Aorta (tissue), 5 donors: ENCODE measurements at places on chromosomes 7 and 10.
A peak's percentile ranks its signal among the peaks of the same experiment; 100 is the strongest.

DNA sequence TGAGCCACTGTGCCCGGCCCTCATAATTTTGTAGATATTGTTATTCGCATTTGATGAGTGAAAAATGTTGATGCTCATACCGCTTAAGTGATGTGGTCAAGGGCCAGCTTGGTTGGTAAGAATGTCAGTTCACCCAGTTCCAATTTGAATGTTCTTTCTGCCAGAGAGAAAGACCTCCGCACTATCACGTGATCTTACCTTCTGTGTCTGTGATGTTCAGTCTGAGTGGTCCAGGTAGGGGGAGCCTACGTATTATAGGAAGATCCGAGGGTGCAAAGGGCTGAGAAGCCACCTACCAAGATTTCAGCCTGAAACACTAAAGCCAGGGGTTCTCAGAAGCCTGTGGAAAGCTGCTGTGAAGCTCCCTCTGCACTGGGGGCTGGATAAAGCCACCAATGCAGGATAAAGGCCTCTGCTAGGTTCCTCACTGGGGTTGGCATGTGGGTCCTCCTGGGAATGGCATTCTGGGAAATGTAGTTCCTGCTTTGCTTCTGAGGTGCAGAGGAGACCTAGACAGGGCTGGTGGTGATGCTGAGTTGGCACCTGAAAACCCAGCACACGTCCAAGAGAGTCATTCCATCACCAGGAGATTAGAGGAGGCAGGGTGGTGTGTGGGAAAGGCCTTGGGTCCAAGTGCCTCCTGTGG is 64.7 kb upstream of the AOAH start:
- no peak for DNase-seq

DNA sequence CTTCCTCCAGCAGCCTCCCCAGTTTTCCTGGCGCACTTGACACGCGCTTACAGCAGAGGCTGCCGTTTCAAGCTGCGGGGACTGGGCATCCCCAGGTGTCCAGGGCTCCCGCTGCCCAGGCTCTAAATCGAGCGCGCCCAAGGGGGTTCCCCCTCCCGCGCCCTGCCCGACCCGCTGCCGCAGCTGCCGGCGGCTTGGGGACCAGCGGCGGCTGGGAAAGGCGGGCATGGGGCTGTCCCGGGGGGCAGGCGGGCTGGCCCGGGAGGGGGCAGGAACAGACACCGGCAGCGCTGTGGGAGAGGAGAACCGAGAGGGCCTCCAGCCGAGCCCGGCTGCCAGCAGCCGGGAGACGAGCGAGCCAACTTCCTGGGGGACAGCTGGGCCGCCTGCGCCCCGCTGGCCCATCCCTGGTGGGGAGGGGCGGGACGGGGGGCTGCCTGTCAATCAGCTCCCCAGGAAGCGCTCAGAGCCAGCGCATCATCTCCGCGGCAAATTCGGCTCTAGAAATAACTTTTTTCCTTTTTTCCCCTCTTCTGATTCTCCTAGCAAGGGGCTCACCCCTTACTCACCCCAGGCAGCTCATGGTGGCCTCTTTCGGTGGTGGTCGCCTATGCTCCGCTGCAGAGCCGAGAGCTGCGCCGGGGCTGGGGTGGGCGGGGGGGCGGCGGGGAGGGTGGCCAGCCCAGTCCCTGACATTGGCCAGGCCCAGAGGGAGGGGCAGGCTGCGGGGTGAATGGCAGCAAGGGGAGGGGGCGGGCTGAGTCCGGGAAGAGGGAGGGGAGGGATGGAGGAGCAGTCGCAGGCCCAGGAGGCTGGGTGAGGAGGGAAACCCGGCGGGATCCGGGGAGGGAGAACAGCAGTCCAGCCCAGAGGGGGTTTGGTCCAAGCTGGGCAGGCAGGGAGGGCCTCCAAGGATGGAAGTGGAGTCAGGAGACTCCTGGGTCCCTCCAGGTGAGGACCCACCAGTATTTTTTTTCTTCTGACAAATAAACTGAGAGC is 14.7 kb downstream of the GRID2IP start:
- DNase-seq: no peak

DNA sequence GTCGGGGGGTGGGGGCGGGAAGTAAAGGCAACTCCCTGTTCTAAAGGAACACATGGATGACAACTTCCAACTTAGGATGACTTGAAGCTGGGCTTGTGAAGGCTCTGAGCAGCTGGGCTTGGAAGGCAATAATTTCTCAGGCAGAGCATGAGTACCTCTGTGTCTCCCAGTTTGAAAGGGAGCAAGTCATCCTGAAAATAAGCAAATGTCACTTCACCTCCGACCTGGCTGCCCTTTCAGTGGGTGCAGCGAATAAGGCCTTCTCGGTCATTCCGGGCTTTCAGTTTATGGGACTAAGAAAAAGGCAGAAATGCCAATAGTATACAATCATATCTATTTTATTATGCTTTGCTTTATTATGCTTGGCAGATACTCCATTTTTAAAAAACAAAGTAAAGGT is 15.3 kb upstream of the ADAMTS14 start:
- no peak for DNase-seq

DNA sequence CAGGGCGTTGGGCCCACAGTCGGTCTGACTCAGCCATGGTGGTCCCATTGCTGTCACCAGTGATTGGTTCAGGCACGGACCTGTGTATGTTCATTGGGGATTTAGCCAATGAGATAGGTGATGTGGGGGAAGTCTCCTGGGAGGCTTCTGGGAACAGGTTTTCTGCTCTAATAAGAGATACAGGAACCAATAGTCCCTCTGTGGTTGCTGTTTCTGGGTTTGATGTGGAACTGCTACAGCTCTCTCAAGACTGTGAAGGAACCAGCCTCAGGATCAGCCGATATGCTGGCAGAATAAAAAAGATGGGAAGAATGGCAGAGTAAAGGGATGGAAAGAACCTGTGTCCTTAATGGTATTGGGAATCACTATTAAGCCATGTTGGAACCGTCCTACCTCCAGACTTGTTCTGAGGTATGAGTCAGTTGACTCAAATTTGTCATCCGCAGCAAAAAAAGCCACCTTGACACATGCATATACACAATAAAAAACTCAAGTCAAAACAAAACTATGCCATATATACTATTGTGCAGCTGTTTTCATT is 70.6 kb downstream of the MCMBP start:
- DNase-seq: no peak

DNA sequence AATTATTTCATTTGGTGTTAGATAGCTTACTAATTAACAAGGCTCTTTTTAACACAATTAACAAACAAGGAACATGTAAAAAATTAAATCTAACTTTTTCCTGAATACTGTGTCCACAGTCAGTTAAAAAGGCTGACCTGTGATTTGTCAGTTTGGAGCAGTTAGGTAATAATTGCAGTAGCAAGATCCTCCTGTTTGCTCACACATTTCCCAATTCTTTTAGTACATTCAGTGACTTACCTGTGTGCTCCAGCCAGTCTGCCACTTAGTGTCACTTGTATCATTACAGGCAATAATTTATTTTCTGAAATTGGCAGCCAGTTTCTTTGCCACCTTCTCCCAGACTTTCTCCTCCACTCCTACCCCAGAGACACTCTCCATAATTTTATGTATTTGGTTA is 66.8 kb downstream of the LHFPL3 start:
- DNase-seq: no peak

DNA sequence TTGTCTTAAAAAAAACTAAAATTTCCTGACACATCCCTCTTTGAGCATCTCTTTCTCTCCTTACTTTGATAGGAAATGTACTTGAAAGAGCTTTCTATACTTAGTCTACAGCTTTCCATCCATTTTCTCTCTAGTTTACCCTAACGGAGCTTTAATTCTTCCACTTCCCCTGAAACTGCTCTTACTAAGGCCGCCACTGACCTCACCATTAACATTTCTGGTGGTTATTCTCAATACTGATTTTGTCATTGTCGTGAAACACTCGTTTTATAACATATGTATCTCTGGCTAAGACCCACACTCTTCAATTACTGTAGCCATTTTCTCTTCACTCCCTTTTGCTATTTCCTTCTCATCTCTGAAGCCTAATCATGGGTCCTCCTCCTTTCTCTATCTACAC is 262.0 kb upstream of the FERD3L start:
- DNase-seq: no peak

- no peak for DNase-seq
These were observed 672.9 kb downstream of the MAGI2 start for GRCh38 chr7:78780560-78780959.

GRCh38 chr7:69599286-69599954 is 1.1 kb downstream of the AUTS2 start:
- DNase-seq: peak; percentile 76

- DNase-seq: no peak
These were observed 34.5 kb upstream of the C10orf120 start for GRCh38 chr10:122733931-122734665.

DNA sequence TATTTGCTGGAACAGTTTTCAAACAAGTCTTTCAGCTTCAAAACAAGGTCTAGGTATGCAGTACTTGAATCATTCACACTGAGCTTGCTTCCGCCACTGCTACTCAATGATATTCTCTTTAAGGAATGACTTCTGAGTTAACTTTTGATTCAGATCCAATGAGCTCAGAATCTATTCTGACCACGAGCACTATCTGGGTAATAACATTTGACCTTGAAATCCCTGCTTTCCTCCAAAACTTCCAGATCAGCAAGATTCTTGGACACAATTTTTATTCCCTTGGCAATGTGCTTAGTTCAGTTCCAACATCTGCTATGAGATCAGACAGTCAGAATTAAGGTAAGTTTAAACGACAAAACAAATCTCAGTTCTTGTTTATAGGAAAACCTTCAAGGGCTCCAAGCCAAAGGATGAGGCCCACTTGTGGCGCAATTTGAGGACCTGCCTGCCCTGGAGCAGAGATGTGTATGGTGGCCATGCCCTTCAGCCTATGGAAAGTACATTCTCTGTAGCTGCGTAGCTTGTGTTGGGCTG is 87.2 kb downstream of the RNF216 start:
- DNase-seq: no peak

DNA sequence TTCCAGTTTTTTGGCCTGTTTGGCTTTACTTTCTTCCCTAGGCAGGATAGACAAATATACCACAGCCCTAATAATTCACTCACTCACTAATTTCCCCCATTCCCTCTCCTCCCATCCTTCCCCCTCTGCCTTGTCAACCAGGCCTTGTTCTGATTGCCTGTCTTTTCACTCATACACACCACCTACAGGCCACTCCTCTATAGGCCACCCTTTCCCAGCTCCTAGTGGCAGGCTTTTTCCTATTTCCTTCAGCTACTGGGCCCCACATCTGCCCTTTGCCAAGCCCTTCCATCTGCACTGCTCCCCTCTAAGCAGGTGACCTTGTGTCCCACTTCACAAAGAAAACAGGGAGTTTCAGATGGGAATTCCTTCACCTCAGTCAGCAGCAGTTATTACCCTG is 59.8 kb upstream of the MSRB2 start:
- DNase-seq: no peak

- no peak for DNase-seq
These were observed 175.3 kb upstream of the TARP start for GRCh38 chr7:38448584-38449234.

GRCh38 chr10:124232686-124233545 is 139.5 kb upstream of the CHST15 start:
- no peak for DNase-seq
